Activated CD4-positive, alpha-beta memory T cell treated with anti-CD3 and anti-CD28 coated beads, Interleukin-2, amount 10 ng/mL, durations not matched to agents 7 days and 5 days (primary cell): ENCODE measurements at places on chromosomes 5 and 9. TPM values are rescaled to one million over a fixed set of nuclear protein-coding genes. Genes with fewer than 3 reads are reported as not detected.

DNA sequence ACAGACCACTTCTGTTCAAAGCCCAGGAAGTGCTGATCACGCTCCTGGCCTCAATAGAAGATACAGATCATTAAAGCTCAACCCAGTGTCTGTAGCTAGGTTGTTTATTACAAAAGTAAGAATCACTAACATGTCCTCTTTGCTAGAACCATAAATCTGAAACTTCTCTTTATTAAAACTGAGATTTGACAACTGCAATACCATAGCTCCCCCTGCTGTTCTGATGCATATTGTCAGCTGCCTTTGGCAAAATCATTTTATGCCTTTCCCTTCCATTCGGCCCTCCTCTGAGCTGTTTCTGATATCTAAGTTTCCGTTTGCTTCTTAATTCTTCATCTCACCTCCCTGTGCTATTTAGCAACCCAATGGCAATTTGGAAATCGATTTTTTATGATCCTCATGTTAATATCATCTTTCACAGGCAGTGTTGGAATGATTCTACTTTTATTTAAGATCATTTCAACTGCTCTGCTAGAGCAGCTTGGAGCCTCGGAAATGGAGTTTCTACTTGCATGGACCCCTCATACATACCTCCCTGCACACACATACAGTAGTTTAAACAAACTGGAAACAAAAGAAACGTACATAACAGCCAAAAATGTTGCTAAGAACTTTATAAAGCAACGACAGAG lies 998.8 kb downstream of the MAT2B start:
- no peak for DNase-seq

- no peak for DNase-seq
These were observed 26.3 kb upstream of the FAM120AOS start for GRCh38 chr9:93479726-93480125.

PCDHB3 gene
- not detected for total RNA-seq

ICE1 gene
- 23.4 TPM for total RNA-seq

WDR38 gene
- not detected for total RNA-seq

DNA sequence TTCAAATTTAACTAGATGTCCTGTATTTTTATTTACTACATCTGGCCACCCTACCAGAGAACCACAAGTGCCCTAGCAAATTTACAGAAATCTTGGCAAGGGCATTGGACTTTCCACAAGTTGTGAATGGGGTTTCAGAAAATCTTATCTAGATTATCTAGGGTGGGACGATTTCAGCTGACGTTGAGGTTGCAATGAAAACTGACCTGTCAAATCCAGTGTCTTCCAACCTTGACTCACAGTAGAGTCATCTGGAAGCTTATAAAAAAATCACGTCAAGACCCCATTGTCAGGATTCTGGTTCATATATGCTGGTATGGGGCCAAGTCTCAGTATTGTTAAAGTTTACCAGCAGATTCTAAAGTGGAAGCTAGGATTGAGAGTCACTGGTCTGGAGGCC lies 109.6 kb upstream of the ACTBL2 start:
- DNase-seq, result no peak

- DNase-seq, result no peak
These were observed 142.3 kb downstream of the TSSK1B start for GRCh38 chr5:113292462-113292861.

- peak; percentile 21 for DNase-seq
These were observed 1.1 kb downstream of the ATPSCKMT start for GRCh38 chr5:10248378-10249260.

C9orf153 gene
- not detected for total RNA-seq

EQTN gene
- total RNA-seq, result not detected

GRCh38 chr9:117437283-117437682 lies 22.4 kb upstream of the ASTN2 start:
- DNase-seq, result no peak

GRCh38 chr5:125011419-125011818 lies 265.0 kb upstream of the ZNF608 start:
- DNase-seq, result no peak

- no peak for DNase-seq
These were observed 141.4 kb downstream of the C5orf15 start for GRCh38 chr5:133827011-133827410.

DNA sequence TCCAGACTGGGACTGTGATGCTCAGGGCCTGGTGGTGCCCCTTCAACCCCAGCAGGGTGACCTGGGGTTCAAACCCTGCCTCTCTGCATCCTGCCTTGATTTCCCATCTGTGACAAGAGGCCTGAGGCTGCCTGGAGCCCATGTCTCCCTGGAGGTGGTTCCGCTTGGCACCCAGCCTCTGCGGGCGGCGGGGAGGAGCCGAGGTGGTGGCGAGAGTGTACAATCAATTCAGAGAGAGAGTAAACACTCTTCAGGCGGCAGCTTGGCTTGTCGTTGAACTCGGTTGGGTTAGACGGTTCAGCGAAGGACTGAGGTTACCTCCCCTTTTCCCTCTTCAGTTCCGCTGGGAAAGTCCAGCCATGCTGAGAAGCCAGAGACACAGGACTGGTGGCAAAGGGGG lies 39.3 kb downstream of the NTNG2 start:
- no peak for DNase-seq

GRCh38 chr9:72476617-72477437 lies 44.6 kb upstream of the TMC1 start:
- peak; percentile 46 for DNase-seq

ADAMTS6 gene
- total RNA-seq, result 1.7 TPM

GRCh38 chr5:109407913-109408312 lies 1.9 kb downstream of the PJA2 start:
- DNase-seq, result no peak

DNA sequence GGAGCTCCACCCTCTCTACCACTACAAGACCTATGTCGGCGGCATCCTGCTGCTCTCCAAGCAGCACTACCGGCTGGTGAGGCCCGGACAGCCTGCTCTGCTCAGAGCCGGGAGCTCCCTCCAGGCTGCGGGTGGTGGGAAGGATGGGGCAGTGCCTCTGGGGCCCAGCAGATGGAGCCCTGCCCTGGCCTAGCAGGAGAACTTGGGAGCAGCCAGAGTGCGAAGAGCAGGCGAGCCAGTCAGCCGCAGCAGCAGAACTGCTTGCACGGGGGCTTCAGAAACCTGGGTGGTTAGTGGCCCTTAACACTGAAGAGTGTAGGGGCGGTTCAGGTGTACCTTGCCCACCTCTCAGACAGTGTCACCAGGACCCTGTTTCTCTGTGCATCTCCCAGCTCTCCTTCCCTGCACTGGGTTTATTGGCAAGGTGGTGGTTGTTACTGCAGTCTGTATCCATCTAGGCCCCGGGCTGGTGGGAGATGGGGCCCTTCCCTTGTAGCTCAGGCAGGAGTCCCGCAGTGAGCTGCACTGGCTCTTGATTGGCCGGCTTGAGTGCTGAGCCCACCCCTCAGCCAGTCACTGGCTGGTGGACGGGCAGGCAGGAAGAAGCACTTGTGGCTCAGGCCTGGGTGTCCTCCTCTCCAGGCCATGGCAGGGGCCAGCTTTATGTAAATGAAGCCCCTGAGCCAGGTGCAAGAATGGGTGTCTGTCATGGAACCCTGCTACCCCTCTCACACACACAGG lies 7.7 kb downstream of the B4GALT7 start:
- DNase-seq, result peak; percentile 71

DBH gene
- not detected for total RNA-seq
